ENCODE measurements at places on chromosomes 4 and X. TPM values are rescaled to one million over a fixed set of nuclear protein-coding genes. Genes with fewer than 3 reads are reported as not detected.
A peak's percentile ranks its signal among the peaks of the same experiment; 100 is the strongest.

- no peak for DNase-seq
Measured at GRCh38 chrX:147737690-147738089, 174.0 kb upstream of the FMR1 start.

The RAB9B gene
- total RNA-seq = 1.9 TPM

- no peak for DNase-seq
Measured at GRCh38 chrX:1925053-1925481, 310.2 kb downstream of the ASMT start.

The EDNRA gene
- not detected for total RNA-seq

DNA sequence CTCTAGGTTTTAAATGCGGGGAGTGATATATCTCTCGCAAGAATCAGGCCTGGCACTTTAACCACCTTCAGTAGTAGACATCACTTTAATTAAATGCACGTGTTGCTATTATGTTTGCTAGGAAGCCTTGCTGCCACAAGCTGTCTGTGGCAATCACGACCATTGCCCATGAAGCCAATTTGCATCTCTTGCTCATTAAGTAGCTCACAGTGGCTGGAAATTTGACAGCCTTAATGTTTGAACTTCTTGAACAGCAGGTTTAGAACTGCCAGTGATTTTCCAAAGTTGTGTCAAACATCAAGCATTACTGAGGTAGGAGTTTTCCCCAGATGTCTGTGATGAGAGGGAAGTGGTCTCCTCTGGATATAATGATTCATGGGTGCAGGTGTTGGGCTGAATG, 642.3 kb upstream of the CPEB2 start:
- no peak for DNase-seq

The EXOC1L gene
- total RNA-seq = not detected

- no peak for DNase-seq
Measured at GRCh38 chr4:55993994-55994663, 45.4 kb downstream of the CEP135 start.

- DNase-seq = no peak
Measured at GRCh38 chrX:40578039-40578695, 2.6 kb upstream of the ATP6AP2 start.

DNA sequence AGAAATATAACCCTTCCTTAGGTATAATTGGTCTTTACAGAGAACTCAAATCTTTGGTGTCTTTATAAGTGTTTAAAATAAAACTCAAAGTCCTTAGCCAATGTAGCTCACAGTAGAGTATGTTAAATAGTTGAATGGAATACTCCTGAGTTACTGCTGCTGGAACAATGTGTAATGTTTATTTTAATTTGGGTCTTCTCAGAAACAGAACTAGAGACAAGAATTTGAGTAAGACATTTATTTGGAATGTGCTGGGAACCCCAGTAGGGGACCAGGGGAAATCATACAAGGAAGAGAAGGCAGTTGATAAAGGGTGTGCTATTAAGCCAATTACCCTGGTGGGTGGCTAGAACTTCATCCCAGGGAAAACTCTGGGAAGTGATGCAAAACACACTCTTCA, 240.4 kb upstream of the LDB2 start:
- no peak for DNase-seq

- no peak for DNase-seq
Measured at GRCh38 chr4:47486231-47486673, 1.2 kb downstream of the ATP10D start.

- no peak for DNase-seq
Measured at GRCh38 chr4:164011791-164012190, 517.3 kb downstream of the TMA16 start.

GRCh38 chr4:113069212-113069892, 19.9 kb downstream of the ANK2 start:
- DNase-seq = no peak

The UGT2B11 gene
- not detected for total RNA-seq

- no peak for DNase-seq
Measured at GRCh38 chrX:39320165-39320564, 518.9 kb downstream of the MID1IP1 start.

- no peak for DNase-seq
Measured at GRCh38 chr4:145635630-145636029, 16.4 kb downstream of the MMAA start.

The SAGE1 gene
- total RNA-seq = 0.81 TPM

DNA sequence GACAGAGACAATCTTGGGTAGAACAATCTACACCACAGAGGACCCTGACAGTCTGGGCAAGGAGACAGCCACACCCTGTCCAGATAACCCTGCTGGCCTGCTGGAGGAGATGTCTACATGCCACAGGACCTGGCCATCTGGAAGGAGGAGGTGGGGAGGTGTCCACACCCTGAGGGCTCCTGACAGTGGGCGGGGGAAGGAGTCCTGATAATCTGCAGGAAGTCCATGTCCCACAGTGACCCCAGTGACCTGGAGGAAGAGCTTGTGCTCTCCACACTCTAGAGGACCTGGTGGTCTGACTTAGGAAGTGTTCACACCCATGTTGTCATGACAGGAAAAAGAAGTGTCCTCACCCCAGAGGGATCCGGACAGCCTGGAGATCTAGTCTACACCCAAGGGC, 5.5 kb downstream of the SUV39H1 start:
- no peak for DNase-seq

The KCND1 gene
- total RNA-seq = 3.0 TPM

DNA sequence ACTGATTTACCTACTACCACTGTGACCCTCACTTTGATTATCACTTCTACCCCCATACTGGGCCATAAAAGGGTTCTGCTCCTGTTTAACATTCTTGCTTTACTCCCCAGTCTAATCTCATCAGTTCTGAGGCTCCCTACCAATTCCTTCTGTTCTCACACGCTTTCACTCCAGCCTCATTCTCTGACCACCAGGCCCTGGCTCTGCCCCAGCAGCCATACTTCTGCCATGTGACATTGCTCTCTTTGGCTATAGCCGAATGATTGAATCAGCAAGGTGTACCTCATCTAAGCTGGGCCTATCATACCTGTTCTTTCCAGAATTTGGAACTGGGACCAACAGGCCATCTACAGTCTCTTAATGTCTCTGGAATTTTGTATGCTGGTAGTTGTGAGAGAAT, 14.4 kb upstream of the ELF2 start:
- no peak for DNase-seq

The TLR2 gene
- 3.5 TPM for total RNA-seq

- no peak for DNase-seq
Measured at GRCh38 chr4:80646061-80646460, 310.5 kb downstream of the CFAP299 start.

GRCh38 chrX:84865113-84865512, 138.6 kb upstream of the APOOL start:
- no peak for DNase-seq

DNA sequence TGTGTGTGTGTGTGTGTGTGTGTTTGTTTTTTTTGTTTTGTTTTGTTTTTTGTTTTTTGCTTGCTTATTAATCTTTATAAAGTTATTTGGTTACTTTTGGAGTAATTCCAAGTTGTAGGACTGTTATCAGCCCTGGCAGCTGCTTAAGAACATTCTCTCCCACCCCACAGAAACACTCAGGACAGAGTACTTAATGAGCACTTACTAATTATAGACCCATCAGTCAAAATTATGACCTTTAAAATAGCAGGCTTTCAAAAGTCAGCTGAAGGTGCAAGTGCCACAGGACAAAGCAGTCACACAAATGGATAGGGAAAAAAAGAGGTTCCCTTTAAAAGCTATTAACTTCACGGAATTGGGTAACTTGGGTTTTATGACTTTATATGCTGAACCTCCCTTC, 69.0 kb downstream of the BEND2 start:
- no peak for DNase-seq

The KDR gene
- total RNA-seq = not detected

GRCh38 chr4:150033901-150034300, 44.3 kb upstream of the DCLK2 start:
- DNase-seq = no peak

The SLC4A4 gene
- 0.27 TPM for total RNA-seq

The CASP6 gene
- total RNA-seq = 56.0 TPM

The SSX2B gene
- total RNA-seq = not detected

- DNase-seq = no peak
Measured at GRCh38 chr4:526189-526909, 27.3 kb downstream of the PIGG start.

The YY2 gene
- total RNA-seq = 1.1 TPM

The TREX2 gene
- 4.3 TPM for total RNA-seq

DNA sequence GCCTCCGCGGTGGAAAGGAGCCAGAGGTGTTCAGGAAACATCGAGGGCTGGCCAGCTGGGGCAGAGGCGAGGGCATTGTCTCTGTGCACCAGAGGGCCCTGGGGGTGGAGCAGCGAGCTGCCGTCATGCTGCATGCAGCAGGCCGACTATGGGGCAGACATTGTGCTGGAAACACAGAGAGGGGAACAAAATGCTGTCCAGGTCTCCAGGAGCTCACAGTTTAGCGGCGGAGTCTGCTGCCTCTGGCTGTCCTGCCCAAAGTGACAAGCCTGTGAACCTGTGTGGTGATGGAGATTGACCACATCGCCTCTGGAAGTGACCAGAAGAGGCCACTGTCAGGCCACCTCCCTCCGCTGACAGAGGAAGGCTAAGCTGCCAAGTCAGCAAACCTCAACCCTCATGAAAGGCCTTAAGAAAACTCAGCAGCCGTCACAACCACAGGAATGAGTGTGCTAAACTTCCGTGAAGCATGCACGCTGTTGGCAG, 20.1 kb upstream of the SASH3 start:
- peak; percentile 68 for DNase-seq

- no peak for DNase-seq
Measured at GRCh38 chr4:97370568-97370967, 772.7 kb downstream of the STPG2 start.

DNA sequence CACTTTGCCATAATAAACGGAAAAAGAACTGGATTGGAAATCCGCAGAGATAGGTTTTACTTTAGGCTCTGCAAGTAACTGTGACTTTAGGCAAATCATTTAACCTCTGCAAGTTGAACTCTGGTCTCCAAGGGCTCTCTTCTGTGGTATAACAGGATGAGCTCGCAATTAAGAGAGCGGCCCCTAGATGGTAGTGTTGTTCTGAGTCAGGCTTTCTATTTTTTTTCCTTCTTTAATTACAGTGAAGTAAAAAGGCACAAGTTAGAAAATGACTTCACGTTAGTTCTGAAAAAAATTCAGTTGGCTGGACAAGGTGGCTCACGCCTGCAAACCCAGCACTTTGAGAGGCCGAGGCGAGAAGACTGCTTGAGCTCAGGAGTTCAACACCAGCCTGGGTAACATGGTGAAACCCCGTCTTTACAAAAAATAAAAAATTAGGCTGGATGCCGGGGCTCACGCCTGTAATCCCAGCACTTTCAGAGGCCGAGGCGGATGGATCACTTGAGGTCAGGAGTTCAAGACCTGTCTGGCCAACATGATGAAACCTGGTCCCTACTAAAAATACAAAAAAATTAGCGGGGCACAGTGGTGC, 18.0 kb downstream of the RPS3A start:
- peak; percentile 81 for DNase-seq

DNA sequence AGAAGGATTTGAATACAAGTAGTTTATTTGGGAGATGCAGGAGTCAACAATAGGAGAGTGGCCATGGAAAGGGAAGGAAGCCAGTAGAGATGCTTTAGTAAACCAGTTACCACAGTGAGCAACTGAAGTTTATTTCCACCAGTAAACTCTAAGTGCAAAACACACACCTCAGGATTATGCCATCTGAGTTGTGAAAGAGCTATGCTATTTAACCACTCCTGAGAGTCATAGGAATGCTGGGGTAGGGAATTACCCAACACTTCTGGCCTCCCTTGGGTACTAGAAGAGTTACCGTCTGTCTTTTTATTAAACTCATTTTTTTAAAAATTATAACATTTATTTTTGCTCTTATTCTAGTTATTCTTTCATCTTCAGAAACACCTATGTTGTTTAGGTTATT, 834.6 kb upstream of the AMOT start:
- DNase-seq = no peak

The DAPP1 gene
- 15.9 TPM for total RNA-seq

The FAM9C gene
- total RNA-seq = not detected

Measured in hematopoietic multipotent progenitor cell (in vitro differentiated cells).